ENCODE measurements at places on chromosomes 7 and 10.
A peak's percentile ranks its signal among the peaks of the same experiment; 100 is the strongest.

- peak; percentile 10 for DNase-seq
Observed at GRCh38 chr10:28459453-28460144, 73.3 kb upstream of the WAC start.

- DNase-seq, result no peak
Observed at GRCh38 chr10:124497196-124497881, 35.7 kb downstream of the LHPP start.

GRCh38 chr7:124692425-124692824 lies 73.2 kb downstream of the GPR37 start:
- DNase-seq, result no peak

DNA sequence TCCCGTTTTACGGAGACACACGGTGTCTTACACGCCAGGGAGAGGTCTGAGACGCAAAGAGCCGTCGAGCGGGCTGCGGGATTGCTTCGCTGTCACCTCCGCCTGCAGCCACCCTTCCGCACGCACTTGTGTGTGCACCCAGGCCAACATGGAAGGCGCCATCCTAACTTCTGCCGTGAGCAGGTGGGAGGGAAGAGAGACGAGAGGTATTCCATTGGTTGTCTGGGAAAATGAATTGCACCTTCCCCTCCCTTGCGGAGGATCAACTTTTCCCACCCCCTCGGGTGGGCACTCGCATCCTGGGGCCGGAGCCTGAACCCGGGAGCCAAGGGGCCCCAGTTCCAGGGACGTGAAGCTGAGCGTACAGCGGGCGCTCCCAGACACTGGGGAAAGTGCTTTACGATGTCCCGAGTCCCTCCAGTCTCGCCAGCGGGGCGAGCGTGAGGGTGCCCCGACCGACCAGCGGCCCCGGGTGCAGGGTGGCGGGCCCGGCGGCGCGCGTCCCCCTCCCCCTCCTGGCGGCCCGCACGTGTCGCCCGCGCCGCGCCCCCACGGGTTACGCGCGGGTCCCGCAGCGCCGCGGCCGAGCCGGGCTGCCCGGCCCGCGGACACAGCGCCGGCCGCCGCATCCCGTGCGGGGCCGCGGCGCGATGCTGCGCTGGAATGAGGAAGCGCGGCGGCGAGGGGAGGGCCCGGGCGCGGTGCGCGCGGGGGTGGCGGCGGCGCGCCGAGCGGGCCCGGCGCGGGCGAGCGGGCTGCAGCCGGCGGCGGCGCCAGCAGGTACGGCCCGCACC lies 984 bp upstream of the IKZF1 start:
- peak; percentile 70 for DNase-seq

DNA sequence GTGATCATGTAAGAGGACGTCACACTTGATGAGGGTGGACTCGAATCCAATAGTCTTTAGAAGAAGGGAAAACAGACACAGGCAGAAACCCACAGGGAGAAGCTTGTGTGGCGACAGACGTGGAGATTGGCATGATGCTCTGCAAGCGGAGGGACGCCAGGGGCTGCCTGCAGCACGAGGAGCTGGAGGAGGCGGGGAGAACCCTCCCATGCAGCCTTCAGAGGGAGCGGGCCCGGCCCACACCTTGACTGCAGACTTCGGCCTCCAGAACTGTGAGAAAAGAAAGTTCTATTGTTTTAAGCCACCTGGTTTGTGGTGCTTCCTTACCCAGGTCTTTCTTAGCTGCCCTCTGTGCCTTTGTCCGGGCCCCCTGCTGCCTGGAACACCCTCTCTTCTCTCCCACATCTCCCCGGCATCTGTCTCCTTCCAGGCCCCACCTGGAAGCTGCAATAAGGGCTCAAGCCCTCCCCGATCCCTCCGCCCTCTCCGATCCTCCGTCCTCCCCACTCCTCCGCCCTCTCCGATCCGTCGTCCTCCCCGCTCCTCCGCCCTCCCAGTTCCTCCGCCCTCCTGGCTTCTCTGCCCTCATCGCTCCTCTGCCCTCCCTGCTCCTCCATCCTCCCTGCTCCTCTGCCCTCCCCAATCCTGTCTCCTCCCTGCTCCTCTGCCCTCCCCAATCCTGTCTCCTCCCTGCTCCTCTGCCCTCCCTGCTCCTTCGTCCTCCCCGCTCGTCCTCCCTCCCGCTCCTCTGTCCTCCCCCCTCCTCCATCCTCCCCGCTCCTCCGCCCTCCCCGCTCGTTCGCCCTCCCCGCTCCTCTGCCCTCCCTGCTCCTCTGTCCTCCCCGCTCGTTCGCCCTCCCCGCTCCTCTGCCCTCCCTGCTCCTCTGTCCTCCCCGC lies 17.4 kb upstream of the PRKAG2 start:
- DNase-seq, result no peak

DNA sequence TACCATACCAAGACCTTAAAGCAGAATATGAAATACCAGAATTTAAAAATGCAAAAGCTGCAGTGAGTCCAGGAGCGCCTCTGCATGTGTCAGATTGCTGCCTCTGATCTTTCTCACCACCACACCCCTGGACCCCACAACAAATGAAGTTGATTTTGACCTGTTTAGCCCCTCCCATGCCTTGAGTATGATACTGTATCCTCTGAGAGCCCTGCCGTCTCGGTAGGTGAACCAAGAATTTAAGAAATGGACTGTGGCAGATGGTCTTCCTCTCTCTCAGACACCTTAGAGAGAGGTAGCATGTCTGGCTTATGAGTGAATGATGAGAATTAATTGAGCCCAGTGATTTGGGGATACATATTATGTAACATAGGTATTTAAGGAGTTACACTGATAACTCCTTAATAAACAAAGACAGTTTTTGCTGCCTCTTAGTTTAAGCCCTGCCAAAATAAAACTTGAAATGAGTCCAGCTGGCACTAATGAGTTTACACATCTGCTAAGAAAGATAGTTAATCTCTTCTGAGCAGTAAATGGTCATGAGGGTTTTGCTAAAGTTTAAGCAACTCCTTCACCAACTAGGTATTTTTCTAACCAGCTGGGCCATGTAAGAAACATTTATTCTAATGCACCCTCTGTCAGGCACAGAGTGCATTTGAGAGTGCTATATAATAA lies 4.5 kb upstream of the TFPI2 start:
- DNase-seq, result no peak

DNA sequence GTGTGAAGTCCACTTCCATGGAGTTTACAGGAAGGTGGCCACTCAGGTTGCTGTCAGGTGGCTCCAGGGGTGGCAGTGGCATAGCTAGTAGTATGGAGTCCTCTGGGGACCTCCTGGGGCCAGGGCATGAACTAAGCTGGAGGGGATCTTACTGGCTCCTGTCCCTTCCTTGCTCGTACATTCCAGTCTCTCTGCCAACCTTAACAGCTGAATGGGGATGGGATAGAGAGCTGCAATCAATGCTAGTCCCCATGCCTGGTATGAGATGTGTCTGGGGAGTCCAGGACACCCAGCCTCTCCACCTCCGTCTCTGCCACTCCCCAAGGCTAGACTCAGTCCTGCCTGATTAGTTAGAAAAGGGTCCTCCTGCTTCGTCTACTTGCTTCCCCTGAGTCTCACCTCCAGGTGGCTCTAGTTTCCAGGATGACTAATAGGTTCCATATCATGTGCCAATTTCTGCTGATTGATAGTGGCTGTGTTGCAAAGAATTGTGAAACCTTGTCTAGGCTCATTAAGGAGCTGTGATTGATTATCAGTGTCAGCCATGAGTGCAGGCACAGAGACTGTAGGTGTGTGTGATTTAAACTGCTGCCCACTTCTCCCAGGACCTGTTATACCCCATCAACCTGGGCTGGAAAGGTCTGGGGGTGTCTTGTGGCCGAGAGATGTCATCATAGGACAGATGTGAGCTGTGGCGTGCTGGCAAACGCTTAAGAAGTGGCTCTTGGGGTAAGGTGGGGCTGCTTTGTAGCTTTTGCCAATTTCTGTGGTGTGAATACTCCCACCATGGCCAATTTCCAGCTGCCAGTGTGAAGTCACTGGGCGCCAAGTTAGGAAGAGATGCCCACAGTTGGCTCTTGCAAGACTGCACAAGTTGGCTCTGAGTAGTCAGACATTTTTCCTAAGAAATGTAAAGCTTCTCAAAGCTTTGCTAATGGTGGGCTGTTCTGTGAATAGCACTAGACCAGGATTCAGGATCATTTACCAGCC lies 59.8 kb downstream of the COL13A1 start:
- DNase-seq, result peak; percentile 48

GRCh38 chr10:53839440-53840039 lies 961.5 kb downstream of the PCDH15 start:
- DNase-seq, result peak; percentile 68

DNA sequence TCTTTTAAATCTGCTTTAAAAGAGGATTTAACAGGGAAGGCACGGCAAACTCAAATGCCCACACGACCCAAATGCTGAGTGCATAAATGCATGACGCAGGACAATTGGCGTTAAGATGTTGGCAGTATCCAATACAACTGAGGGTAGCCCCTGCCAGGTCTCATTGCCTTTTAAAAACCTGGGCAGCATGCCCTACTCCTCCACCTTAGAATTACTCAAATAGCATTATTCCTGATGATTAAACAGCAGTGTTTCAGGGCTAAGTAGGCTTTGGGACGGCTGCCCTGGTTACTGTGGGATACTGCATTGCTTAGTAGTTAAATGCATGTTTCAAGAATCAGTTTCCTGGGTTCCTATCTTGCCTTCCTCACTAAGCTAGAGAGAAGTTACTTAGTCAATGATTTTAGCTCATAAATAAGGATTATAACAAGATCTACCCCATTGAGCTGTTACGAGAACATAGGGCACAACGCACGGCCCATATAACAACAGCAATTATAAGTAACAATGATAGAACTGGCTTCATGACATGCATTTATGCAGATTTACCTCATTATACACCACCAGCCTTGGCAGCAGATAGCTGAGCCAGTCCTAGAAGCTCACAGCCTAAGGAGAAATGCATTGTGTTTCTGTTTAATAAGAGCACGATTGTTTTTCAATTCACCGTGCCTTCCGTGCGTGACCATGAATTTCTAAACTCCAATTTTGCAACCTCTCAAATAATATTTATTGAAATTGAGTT lies 7.9 kb downstream of the TUBAL3 start:
- no peak for DNase-seq

DNA sequence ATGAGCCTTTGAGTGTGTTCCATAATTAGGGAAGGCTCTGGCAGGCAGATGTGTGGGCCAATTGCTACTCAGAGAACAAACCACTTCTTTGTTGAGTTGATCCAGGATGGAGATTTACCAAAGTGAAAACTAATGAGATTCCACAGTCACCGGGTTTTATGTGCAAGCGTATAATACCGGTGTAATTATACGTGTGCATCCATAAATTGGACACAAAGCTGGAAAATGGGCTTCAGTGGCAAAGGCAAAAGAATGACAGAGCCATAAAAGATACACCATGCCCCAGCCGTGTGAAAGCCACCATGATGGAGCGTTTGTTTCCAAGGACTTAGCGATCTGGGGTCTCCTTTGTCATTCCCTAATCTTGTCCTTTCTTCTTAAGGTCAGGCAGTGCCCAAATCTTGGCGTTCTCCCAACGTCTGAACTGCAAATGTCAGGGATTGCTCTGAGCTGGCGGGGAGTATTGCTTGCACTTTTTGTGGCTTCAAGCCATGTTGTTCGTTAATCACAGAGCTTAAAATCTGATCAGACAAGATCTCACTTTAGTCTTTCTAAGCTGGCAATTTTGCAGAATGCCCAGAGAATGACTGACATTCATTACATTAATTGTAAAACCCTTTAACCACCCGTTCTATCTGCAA lies 70.1 kb downstream of the NPTX2 start:
- DNase-seq, result no peak

DNA sequence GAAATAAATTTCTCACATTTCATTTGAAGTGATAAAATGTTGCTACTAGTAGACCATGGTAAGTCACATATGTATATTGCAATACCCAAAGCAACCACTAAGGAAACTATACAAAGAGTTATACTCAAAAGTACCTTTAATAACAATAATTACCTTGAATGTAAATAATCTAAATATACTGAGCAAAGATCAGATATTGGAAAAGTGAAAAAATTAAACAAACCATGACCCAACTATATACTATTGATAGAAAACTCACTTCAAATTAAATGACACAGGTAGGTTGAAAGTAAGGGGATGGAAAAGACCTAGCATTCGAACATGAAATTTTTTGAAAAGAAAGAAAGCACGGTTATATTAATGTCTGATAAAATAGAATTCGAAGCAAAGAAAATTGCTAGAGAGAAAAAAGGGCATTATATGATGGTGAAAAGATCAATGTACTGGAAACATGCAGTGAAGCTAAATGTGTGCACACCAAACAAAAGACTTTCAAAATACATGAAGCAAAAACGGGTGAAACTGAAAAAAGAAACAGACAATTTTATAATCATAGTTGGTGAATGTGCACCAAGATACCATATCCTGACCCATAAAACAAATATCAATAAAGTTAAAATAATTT lies 29.1 kb downstream of the TFPI2 start:
- DNase-seq, result peak; percentile 5

GRCh38 chr10:119368991-119369869 lies 161.9 kb downstream of the GRK5 start:
- DNase-seq, result no peak

Data from hematopoietic multipotent progenitor cell treated with erythropoietin and hydrocortisone succinate and interleukin-3 and kit ligand, for 4 days (in vitro differentiated cells).